ENCODE measurements at places on chromosomes 7 and 10. TPM values are rescaled to one million over a fixed set of nuclear protein-coding genes. Genes with fewer than 3 reads are reported as not detected.
A peak's percentile ranks its signal among the peaks of the same experiment; 100 is the strongest.

The R3HCC1L gene
- total RNA-seq: 13.7 TPM

The TLX1 gene
- not detected for total RNA-seq

GRCh38 chr7:128841171-128841690, 11.0 kb downstream of the FLNC start:
- DNase-seq: peak; percentile 63
- no peaks in the 10 kb centered on the region for H3K4me1 ChIP-seq
- H3K4me3 ChIP-seq: no peak overlapping the region
- H3K36me3 ChIP-seq: no peaks in the 10 kb centered on the region
- no peak overlapping the region for H3K27ac ChIP-seq
- no peaks in the 10 kb centered on the region for H3K27me3 ChIP-seq

DNA sequence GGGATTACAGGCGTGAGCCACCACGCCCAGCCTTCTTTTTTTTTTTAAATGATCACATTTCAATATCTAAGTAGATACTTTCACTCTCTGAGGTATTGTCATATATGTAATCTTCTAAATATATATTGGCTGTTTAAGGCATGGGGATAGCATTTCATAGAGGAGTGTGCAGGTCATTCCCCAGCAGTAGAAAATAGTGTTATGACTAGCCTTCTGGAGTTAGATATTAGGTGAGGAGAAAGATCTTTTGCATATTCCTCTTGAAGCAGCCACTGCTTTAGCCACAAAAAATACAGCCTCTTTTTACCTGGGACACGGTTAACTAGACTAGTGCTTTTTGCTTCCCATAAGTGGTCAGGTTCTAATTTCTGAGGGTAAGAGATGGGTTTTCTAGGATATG, 28.9 kb downstream of the ADD3 start:
- H3K27me3 ChIP-seq: no peaks in the 10 kb centered on the region
- no peak for DNase-seq
- H3K4me1 ChIP-seq: peaks cover 23% of the 10 kb centered on the region
- H3K4me3 ChIP-seq: no peak overlapping the region

The AGR3 gene
- total RNA-seq: 37.2 TPM

GRCh38 chr10:3873728-3874461, 88.9 kb upstream of the KLF6 start:
- DNase-seq: no peak
- no peak overlapping the region for H3K4me3 ChIP-seq

DNA sequence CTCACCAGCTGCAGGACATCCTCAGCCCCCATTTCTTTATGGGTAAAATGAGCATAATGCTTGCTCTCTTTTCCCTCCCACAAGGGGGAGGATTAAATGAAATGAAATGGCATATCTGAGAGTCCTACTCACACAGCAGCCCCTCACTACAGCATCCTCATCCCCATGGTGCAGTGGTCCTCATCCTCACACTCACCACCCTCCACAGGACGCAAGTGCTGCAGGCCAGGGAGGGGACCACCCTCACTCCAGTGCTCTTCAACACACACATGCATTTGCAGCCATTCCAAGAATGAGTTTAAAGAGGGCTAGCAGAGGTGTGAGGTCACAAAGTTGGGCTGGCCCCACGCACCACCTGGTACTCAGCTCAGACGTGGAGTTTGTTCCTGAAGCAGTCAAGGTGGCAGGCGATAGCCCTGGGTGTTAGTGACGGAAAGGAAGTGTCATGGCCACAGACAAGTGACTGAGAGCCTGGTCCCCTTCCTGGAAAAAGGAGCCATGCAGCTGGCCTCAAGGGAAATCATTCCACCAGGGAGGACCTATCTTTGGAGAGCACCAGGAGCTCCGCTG, 234.0 kb downstream of the TNS3 start:
- no peaks in the 10 kb centered on the region for H3K27me3 ChIP-seq
- no peak for DNase-seq
- H3K4me1 ChIP-seq: no peaks in the 10 kb centered on the region
- H3K27ac ChIP-seq: no peak overlapping the region
- H3K4me3 ChIP-seq: no peak overlapping the region
- H3K36me3 ChIP-seq: peaks cover 34% of the 10 kb centered on the region

GRCh38 chr7:16399265-16399831, 22.0 kb downstream of the CRPPA start:
- no peak overlapping the region for H3K27ac ChIP-seq
- H3K27me3 ChIP-seq: no peaks in the 10 kb centered on the region
- H3K4me1 ChIP-seq: no peaks in the 10 kb centered on the region

The TRIM73 gene
- 4.4 TPM for total RNA-seq

GRCh38 chr10:111804781-111805180, 378.8 kb downstream of the GPAM start:
- H3K27ac ChIP-seq: no peak overlapping the region
- no peaks in the 10 kb centered on the region for H3K36me3 ChIP-seq

Measured in upper lobe of right lung (tissue), 1 donor.